Lung (tissue), 17 donors: ENCODE measurements at places on chromosomes 12 and 14. TPM values are rescaled to one million over a fixed set of nuclear protein-coding genes. Genes with fewer than 3 reads are reported as not detected.

SAMD15 gene
- 5.9 TPM for total RNA-seq

CCDC38 gene
- total RNA-seq, result 0.15 TPM

C12orf50 gene
- 0.12 TPM for total RNA-seq

SIRT4 gene
- total RNA-seq, result 1.2 TPM

CMA1 gene
- not detected for total RNA-seq

CCDC196 gene
- not detected for total RNA-seq

- peak; percentile 90 for DNase-seq
Measured at GRCh38 chr12:75725521-75726111, 214.2 kb upstream of the KRR1 start.

DNA sequence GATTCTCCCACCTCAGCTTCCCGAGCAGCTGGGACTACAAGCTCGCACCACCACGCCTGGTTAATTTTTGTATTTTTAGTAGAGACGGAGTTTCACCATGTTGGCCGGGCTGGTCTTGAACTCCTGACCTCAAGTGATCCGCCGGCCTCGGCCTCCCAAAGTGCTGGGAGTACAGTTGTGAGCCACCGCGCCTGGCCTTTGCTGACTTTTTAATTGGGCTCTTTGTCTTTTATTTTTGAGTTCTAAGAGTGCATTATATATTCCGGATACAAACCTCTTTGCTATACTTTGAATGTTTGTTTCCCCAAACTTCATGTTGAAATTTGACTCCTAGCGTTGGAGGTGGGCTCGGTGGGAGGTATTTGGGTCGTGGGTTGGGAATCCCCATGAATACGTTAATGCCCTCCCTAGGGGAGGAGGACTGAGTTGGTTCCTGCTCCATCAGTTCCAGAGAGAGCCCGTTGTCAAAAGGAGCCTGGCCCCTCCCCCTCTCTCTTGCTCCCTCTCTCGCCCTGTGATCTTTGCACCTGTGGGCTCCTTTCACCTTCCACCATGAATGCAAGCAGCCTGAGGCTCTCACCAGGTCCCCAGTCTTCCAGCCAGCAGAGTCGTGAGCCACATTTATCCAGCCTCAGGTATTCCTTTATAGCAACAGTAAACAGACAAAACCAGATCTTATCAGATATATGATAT lies 103.2 kb upstream of the EVL start:
- DNase-seq, result no peak

DNA sequence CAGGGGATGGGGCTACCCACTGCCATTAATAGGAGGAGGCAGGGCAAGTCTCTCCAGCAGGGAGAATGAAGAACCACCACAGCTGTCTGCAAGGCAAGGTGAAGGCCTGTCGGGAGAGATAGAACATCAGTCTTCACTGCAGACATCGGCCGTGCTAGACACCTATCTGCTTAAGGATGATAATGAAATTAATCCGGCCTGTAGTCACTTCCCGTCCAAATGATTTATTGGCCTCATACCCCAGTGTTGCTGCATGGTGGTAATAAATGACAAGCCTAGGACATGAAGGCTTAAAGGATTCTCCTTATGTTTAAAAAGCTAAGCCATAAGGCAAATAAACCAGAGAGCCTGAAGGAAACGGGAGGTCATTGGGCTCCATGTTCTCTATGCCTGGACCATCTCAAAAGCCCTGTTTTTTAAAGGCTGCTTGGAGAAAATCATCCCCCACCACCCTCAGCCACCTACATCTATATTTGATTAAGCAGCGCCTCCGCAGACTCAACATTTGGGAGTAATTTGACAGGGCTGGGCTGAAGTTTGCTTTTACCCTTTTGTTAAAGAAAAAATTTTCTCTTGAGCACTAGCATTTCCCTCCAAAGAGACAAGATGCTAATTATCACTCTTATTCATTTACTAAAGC lies 137.7 kb downstream of the PLXNC1 start:
- DNase-seq, result no peak

- peak; percentile 70 for DNase-seq
Measured at GRCh38 chr12:49288412-49288853, 6.5 kb upstream of the PRPH start.

DNA sequence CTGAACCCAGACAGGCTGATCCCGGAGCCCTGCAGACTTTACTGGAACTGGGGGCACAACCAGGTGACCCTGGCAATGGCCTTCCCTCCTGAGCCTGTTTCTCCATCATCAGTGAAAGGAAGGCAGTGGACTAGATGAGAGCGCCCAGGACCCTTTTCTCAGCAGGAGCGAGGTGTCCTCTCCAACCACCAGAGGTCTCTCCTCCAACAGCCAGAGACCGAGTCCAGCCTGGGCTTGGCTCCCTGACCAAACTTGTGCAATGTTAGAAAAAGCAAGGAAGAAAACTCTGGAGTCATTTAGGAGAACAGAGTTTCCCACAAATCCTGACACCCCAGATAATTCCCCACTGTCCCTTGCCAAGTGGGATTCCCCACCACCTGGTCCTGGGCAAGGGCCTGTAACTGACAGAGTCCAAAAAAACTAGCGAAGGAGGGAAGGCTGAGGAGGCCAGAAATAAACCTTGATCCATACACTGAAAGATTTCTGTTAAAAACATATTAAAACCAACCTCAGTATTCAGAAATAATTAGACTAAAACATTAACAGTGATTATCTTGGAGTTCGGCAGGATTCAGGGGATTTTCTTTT lies 9.0 kb downstream of the RPS6KL1 start:
- DNase-seq, result peak; percentile 85

DNA sequence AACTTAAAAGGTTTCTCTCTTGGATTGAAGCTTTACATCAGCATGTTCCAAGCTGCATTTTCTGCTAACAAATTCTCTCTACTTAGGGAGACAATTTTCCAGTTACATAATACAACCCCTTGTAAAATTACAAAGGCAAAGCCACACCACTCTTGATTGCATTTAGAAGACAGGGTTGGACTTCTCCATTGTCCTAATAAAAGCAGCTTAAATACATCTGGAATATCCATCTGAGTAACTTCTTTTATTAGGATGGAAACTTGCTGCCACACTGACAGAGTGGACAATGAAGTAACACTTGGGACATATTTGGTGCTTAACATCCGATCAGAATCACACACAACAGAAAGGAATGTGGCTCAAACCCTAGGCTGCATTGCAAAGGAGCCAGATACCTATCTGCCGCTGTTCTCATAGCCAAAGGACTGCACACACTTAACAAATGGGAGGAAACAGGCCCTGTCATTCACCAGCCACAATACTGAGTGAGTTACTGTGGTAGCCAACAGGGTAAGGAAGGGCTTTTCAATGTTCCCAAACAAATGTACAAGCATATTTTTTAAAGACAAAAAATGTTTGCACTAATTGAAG lies 157.2 kb downstream of the PAX9 start:
- no peak for DNase-seq

GRCh38 chr14:55822906-55823305 lies 242.9 kb downstream of the KTN1 start:
- DNase-seq, result no peak

DNA sequence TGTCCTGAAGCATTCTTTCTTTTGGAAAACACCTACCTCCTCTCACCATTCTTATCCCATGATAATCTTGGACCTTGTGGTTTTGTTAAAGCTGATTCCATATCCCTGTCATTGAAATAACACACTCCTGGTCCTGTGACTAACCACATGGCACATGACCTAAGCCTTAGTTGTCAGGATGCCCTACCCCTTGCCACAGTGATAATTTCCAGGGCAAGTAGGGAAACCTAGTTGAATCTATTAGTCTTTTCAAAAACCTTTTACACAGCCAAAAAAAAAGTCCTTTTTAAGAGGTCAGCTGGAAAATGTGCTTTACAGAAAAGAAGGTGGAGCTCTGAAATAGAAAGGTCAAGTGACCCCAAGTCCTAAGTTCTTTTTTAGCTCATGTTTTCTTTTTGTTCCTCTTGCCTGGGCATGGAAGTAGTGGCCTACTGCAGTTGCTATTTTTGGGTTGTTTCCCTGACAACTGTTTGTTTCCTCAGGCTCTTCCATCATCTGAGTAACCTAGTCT lies 608.4 kb downstream of the LRFN5 start:
- peak; percentile 39 for DNase-seq
